Right lobe of liver (tissue), 6 donors: ENCODE measurements at places on chromosomes 6 and 20. TPM values are rescaled to one million over a fixed set of nuclear protein-coding genes. Genes with fewer than 3 reads are reported as not detected.

- no peak for DNase-seq
Observed at GRCh38 chr20:21087862-21088540, 18.2 kb downstream of the LINC00237 start.

- DNase-seq: no peak
Observed at GRCh38 chr6:14456941-14457340, 339.4 kb downstream of the CD83 start.

- no peak for DNase-seq
Observed at GRCh38 chr6:87710090-87710489, 8.1 kb upstream of the AKIRIN2 start.

DNA sequence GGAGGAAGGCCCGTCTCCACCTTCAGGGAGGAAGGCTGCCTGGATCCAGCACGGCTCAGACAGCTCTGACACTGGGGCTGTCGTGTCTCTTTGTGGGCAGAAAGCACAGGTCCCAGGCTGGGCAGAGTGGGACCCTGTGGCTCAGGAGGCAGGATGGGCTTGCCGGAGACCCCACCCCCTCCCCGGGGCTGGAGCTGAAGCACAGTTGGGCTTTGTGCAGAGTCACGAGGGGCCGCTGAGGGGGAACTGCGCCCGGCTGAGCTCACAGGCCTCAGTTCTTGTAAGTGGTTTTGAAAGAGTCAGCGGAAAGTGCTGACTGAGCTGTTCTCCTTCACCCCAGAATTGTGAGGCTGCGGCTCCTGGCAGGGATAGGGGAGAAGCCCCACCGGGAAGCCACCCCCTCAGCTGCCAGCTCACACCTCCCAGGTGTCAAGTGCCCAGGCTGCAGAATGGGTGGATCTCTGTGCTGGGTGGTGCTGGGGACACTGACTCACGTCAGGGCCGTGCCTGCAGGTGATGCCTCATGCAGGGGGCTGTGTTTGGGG lies 145.5 kb upstream of the RNF24 start:
- DNase-seq: no peak

DNA sequence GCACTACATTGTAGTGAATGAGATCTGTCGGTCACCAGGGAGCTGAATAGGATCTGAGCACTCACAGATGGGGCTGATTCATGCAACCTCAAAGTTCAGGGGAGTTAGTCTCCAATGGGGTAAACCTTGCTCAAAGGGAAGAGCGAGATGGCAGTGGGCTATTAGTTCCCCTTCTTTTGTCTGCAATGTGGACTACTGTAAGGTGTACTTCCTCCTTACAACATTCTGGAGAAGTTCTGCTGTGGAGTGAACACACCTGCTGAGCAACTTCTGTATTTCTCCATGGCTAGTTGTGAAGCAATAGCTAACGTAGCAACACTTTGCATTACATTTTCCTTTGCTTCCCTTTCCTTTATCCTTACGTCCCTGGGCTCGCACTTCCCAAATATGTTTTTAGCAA lies 134.3 kb upstream of the B3GAT2 start:
- no peak for DNase-seq

- no peak for DNase-seq
Observed at GRCh38 chr6:51992876-51993275, 94.5 kb downstream of the PKHD1 start.

DNA sequence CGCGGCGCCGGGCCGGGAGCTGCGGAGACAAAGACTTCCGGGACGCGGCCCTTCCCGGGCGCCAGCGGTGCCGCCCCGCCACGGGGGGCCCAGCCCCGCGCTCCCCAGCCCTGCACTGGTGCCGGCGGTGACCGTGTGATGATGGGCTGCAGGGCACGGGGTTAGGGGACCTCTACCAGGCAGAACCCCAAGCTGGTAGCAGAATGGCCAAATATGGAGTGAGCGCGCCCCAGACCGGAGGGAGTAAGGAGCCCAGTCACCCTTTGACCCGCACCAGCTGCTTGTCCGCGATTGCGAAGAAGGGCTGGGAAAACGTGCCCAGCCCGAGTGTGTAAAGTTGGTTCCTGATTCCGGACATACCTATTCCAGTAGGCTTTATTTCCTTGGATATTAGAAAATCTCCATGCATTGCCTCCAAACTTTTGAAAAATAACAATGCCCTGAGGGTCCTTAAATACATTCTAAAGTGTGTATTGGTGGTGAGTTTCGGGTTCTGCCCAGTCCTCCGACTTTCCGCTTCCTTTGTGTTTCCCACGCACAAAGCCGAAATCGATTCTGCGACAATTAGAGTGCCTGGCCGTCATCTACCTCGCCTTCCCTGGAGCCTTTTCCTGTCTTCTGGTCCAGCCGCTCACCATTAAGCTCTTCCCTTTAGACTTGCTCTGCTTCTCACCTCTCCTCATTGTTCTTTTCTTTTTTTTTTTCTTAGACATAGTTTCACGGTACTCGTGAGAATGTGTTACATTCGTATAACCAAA lies 1.1 kb downstream of the ABRACL start:
- peak; percentile 78 for DNase-seq

DNA sequence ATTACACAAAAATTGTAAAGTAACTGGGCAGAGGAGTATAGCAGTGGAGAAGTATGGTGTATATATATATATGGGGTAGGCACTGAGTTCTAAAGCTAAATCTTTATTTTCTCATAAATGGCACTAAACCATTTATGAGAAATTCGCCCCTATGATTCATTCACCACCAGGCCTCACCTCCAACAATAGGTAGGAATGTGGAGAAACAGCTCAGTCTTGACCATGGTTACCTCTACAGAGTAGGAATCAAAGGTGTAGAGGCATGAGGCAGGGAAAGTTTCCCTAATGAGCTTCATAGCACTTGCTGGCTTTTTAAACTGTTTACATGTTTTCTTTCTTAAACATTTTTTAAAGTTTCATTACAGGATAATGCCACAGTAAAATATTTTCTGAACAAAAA lies 36.9 kb upstream of the SUMO4 start:
- no peak for DNase-seq

DNA sequence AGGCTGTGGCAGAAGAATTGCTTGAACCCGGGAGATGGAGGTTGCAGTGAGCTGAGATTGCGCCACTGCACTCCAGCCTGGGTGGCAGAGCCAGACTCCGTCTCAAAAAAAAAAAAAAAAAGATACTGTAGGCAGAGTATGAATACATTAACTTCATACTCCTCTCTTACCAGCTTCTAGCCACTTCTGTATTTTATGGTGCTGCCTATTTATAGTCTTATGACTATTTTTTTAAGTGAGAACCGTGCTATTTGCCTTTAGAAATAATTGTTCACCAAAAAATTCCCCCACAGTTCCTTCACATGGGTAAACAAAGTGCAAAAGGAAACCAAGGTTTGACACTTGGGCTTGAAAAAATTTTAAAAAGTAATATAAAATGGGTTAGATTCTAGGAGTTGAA lies 1.5 kb upstream of the SNRNP48 start:
- no peak for DNase-seq

GRCh38 chr6:44162876-44163625 lies 4.4 kb downstream of the CAPN11 start:
- no peak for DNase-seq

KCNS1 gene
- total RNA-seq: not detected

TGM3 gene
- total RNA-seq: 3.0 TPM

DNA sequence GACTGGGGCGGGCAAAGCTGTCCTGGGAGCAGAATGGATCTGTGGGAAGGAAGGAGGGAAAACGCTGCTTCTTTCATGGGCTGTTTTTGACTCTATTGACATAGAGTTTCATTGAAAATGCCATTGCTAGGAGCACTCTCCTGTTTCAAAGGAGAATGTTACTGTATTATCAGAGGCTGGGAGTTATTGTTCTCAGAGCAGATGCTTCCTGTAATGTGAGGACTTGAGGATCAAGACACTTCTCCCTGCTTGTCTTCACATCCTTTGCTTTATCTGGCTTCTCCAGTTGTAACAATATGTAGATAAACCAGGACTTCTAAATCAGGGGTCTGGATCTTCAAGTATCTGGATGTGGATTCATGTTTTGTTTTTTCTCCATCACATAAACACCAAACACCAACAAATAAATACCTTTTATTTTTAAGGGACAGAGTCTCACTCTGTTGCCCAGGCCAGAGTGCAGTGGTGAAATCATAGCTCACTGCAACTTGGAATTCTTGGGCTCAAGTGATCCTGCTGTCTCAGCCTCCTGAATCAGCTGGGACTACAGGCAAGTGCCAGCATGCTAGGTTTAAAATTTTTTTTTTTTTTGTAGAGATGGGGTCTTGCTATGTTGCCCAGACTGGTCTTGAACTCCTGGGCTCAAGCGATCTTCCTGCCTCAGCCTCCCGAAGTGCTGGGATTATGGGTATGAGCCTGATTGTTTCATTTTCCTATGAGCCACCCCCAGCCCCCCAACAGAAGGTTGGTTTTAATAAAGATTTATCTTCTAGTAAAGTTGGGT lies 3.9 kb downstream of the CD109 start:
- no peak for DNase-seq

DNA sequence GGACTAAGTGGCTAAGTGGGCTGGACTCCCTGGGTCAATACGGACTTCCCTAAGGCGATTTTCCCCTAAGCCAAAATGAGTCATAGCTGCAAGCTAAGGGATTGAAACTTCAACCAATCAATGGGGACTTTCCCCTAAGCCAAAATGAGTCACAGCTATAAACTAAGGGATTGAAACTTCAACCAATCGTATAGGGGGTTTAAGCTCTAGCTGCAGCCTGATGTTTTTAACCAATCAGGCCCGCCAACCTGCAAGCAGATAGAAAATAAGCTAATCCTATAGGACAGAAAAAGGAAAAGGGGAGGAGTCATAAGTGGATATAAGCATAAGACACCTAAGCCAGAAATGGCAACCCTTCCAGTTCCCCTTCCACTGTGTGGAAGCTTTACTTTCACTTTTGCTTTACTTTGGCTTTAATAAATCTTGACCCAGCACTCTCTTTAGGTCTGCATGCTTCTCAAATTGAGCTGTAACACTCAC lies 655.0 kb upstream of the HS3ST5 start:
- no peak for DNase-seq

DNA sequence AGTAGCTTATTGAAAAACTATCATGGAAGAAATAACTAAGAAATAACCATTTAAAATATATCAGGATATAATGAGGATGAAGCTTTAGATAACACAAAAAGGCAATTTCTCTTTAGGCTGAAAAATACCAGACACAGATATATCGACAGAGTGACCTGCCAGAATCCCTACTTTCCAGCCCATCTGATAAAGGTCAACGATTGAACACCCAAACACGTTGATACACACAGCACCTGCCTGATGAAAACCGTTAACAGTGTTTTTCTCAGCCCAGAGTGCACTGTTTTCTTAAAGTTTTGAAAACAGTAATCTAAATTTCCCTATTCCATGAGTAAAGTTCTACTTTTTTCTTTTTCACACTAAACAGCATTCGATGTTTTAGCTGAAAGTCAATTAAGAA lies 143.1 kb upstream of the ESR1 start:
- no peak for DNase-seq

DNA sequence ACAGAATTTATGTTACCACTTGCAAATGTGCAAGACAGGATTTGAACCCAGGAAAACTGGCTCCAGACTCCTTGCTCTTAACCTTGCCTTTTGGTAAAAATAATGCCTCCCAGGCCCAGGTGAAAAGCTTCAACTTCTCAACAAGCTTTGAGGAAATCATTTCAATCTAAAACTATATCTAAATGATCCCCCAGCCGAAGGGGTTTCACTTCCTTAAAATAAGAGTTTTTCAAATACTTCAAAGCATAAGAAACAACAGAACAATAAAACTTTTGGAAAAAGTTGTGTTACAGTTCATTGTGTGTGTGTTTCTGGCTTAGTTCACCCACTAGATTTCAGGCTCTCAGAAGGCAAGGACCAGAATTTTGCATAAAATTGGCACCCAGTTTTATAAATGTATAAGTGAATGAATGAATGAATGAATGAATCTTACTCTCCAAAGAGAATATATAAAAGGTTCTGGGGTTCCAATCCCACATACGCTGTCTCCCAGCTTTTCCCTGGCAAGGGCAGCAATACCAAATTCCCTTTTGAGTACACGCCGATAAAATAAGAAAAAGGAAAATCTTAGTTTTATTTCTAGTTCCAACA lies 5.4 kb downstream of the OR2H2 start:
- no peak for DNase-seq

DNA sequence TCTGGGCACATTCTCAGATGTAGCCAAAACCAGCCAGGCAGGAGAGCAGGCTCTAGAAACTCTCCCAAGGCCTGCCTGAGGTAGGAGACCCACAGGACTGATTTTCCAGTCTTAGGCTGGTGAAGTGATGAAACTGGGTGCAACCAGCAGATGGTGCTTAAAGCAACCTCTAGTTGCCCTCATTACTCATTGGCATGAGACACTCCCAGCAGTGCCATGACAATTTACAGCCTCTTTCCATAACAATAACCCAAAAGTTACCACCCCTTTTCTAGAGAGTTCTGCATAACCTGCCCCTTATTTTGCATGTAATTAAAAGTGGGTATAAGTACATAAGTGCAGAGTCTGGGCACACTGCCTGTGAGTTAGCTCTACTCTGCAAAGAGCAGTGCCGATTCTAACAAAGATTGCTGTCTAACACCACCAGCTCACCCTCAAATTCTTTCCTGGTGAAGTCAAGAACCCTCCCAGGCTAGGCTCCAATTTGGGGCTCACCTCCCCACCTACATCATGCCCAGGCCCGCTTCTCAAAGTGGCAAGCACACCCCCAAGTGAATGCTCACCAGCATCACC lies 14.4 kb upstream of the GPR6 start:
- DNase-seq: no peak

- no peak for DNase-seq
Observed at GRCh38 chr6:72420409-72420808, 201.5 kb upstream of the KCNQ5 start.

- no peak for DNase-seq
Observed at GRCh38 chr6:22079783-22080182, 217.1 kb downstream of the PRL start.

- DNase-seq: no peak
Observed at GRCh38 chr6:111888928-111889695, 15.9 kb upstream of the FYN start.

- no peak for DNase-seq
Observed at GRCh38 chr6:208938-209337, 83.3 kb upstream of the DUSP22 start.

GLP1R gene
- not detected for total RNA-seq

- DNase-seq: no peak
Observed at GRCh38 chr6:13923527-13924145, 1.1 kb upstream of the RNF182 start.

DNA sequence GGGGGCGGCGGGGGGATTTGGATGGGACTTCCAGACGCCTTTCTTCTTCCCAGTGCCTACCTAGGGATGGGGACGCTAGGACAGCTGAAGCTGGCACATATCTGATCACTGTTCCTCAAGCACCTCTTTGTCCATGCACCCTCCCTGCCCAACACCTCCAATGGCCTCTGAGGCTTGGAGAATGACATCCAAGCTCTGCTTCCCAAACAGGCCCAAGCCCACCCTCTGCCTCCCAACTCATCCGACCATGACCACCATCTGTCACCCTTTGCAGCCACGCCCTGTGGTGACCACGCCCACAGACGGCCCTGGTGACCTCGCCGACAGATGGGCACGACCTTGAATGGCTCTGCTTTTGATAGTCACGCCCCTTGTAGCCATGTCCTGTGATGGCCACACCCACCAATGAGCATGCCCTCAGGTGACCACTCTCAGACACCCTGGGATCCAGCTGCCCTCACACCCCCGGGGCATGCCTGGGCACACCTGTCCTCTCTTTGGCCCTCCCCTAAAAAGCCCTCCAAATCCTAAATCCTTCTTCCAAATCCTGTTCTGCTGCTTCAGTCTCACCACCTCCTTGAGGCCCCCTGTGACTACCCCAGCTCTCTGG lies 51.0 kb downstream of the SSR1 start:
- DNase-seq: peak; percentile 58

- no peak for DNase-seq
Observed at GRCh38 chr20:39631557-39631956, 669.4 kb downstream of the DHX35 start.
